ENCODE measurements at places on chromosomes 3 and 15. TPM values are rescaled to one million over a fixed set of nuclear protein-coding genes. Genes with fewer than 3 reads are reported as not detected.

Gene CP
- total RNA-seq: 15.8 TPM

GRCh38 chr3:116176974-116177555 lies 268.2 kb downstream of the LSAMP start:
- no peak overlapping the region for H3K27ac ChIP-seq
- no peaks in the 10 kb centered on the region for H3K4me1 ChIP-seq
- H3K4me3 ChIP-seq: no peak overlapping the region
- DNase-seq: no peak

- H3K4me3 ChIP-seq: no peak overlapping the region
- H3K27me3 ChIP-seq: no peaks in the 10 kb centered on the region
- no peaks in the 10 kb centered on the region for H3K4me1 ChIP-seq
- no peak for DNase-seq
- H3K27ac ChIP-seq: no peak overlapping the region
Measured at GRCh38 chr3:81554801-81555200, 206.6 kb downstream of the GBE1 start.

Gene GPR62
- 0.38 TPM for total RNA-seq

Gene CNTN3
- not detected for total RNA-seq

DNA sequence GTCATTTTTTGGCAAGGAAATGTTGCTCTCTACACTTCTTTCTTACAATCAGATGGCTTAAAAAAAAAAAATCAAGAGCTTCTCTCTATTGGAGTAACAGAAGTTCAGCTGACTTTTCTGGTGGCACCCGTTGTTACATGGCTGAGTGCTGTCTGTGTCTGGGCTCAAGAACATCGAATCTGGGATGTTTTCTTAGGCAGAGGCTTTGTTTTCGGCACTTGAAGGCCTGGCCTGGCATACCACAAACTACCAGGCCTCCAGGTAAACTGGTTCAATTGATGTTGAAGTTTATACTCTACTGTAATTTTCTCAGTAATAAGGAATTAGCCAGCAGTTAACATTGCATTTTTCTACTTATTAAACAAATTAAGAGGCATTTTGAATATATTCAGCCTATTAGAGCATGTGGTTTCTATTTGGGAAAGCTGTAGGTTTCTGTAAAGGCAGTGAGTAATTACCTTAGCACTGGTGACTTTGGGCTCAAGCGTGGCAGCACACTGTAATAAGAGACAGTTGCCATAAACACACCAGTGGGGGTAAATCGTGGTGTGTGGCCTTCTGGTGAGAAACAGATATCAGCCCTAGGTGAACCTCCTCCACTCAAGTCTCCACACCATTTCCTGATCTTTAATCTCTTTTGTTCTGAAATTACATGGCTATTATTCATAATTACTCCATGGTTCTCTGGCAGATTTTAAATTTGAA lies 544.7 kb downstream of the MECOM start:
- H3K36me3 ChIP-seq: peaks cover 70% of the 10 kb centered on the region
- H3K4me3 ChIP-seq: no peak overlapping the region
- DNase-seq: no peak

GRCh38 chr3:98172621-98173020 lies 6.1 kb downstream of the OR5H15 start:
- DNase-seq: no peak
- H3K27me3 ChIP-seq: no peaks in the 10 kb centered on the region
- no peak overlapping the region for H3K4me3 ChIP-seq
- H3K36me3 ChIP-seq: no peaks in the 10 kb centered on the region
- H3K27ac ChIP-seq: no peak overlapping the region
- H3K4me1 ChIP-seq: no peaks in the 10 kb centered on the region

DNA sequence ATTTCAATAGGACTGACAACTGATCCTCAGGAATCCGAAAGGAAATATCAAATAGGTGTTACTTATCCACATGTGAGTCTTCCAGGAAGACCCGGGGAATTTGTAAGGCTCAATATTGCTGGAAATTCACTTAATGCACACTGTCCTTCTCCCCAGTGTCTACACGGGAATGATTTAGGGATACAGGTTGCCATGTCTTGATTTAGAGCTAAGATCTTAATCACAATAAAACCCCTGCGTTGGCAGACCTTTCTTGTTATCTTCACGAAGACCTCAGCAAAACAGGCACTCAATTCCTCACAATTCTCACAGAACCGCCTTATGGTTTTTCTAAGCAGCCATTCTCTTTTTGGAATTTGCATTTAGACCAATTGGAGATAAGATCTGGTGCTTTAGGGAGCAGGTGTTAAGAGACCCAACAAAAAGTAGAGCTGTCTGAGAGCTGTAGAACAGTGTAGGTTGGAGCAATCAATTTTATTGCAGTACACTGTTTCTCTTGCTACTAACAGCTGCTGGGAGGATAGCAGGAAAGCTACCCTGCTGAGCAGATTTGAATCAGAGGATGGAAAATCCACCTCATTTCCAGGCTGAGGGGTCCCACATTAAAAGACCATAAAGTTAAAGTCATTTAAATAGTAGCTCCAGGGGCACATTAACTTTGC lies 925.7 kb downstream of the EPHA3 start:
- H3K27me3 ChIP-seq: no peaks in the 10 kb centered on the region
- no peak overlapping the region for H3K4me3 ChIP-seq
- no peak overlapping the region for H3K27ac ChIP-seq
- no peaks in the 10 kb centered on the region for H3K36me3 ChIP-seq
- no peak for DNase-seq

GRCh38 chr15:94927003-94927402 lies 695.6 kb downstream of the MCTP2 start:
- no peaks in the 10 kb centered on the region for H3K36me3 ChIP-seq
- H3K4me1 ChIP-seq: no peaks in the 10 kb centered on the region
- H3K27me3 ChIP-seq: no peaks in the 10 kb centered on the region
- H3K27ac ChIP-seq: peak overlapping the region; percentile 4
- no peak for DNase-seq

Gene SCN11A
- under 0.01 TPM for total RNA-seq

Gene GOLGA6A
- not detected for total RNA-seq

GRCh38 chr15:64690008-64690407 lies 85.4 kb downstream of the RBPMS2 start:
- H3K27ac ChIP-seq: peak overlapping the region; percentile 74
- no peak for DNase-seq
- H3K4me3 ChIP-seq: no peak overlapping the region
- H3K27me3 ChIP-seq: no peaks in the 10 kb centered on the region

DNA sequence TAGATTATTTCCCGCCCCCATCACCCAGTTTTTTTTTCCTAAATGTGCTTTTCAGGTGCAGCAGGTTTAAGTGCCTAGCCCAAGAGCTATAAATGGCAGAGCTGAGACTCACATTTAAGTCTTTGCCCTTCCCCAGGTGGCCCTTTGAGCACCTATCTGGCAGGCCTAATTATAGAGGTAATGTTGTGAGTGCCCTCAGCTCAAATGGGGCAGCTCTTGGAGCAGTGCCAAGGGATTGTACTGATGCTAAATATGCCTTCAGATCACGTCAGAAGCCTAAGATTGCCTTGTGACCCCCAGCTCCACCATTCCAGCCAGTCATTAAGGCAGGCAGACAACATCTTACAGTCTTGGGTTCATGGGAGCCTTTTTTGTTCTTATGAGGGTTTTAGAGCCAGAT lies 159.5 kb downstream of the RPLP1 start:
- no peaks in the 10 kb centered on the region for H3K4me1 ChIP-seq
- no peaks in the 10 kb centered on the region for H3K27me3 ChIP-seq
- no peak for DNase-seq
- no peak overlapping the region for H3K4me3 ChIP-seq
- no peak overlapping the region for H3K27ac ChIP-seq

Gene LRRC2
- not detected for total RNA-seq

- no peaks in the 10 kb centered on the region for H3K27me3 ChIP-seq
- H3K36me3 ChIP-seq: peaks cover 33% of the 10 kb centered on the region
- DNase-seq: no peak
- H3K4me1 ChIP-seq: no peaks in the 10 kb centered on the region
Measured at GRCh38 chr3:63934041-63934866, 22.1 kb upstream of the SCAANT1 start.

Gene SPESP1
- total RNA-seq: 1.4 TPM

DNA sequence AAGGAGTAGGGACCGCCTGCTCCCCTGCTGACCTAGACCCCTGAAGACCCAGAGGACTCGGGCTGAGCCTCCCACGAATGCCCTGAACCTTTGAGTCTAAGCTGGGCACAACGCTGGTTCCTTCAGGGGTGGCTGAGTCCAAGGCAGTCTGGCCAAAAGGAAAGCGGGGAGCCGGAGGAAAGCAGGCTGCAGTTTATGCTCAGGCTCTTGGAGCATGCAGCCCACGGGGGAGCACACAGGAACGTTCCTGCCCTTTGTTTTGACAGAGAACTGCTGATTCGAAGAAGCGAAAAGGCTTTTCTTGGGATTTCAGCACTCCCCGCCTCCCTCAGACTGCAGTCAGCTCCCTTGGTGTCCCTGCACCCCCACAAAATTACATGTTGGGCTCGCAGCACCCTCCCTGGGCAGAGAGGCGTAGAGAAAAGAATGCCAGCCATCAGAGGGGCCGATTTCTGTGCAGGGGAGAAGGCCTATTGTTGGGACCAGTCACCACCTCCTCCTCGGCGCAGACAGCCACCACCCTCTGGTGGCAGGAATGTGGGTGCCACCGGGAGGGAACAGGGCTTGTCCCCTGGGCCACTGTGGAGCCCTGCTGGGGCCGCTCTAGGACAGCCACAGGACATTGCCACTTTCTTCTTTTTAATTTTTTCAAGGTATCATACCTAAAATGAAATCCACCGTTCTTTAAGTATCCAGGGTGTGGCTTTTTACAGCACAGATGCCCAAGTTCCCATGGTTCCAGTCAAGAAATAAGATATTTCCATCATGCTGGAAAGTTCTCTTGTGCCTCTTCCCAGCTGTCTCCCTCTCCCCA lies 72.2 kb downstream of the SMAD6 start:
- peaks cover 34% of the 10 kb centered on the region for H3K4me1 ChIP-seq
- no peaks in the 10 kb centered on the region for H3K27me3 ChIP-seq
- no peak for DNase-seq
- H3K4me3 ChIP-seq: no peak overlapping the region

DNA sequence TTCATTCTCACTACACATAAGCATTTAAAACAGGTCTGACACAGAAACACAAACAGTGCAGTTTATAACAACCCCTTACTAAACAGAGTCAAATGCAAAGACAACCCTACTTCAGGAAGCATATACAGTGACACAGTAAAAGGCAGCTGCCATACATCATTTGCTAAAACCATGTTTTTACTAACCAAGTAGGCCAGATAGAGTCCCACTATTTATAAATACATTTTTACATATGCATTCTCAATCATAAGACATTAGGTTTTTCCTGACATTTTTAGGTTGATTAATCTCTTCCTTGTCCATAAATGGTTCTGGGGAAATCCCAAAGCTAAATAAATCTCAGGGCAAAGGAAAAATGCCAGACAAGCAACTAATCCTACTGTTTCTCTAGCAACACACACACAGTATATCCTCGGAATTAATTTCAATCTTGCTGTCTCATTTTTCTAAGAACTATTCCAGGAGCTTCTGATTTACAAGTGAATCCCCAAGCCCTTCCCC lies 39.0 kb downstream of the CHAC1 start:
- H3K4me3 ChIP-seq: no peak overlapping the region
- H3K36me3 ChIP-seq: peaks cover 22% of the 10 kb centered on the region

DNA sequence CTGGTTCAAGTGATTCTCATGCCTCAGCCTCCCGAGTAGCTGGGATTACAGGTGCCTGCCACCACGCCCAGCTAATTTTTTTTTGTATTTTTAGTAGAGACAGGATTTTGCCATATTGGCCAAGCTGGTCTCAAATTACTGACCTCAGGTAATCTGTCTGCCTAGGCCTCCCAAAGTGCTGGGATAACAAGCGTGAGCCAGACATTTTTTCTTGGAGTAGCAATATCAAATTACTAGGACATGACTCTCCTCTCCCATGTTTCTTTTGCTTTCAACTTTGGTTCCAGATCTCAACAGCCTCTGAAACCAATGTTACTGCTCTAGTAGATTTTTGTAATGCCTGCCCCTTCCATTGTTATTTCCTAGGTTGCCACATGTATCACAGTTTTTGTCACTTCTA lies 462.0 kb downstream of the GBE1 start:
- no peak for DNase-seq
- H3K4me3 ChIP-seq: no peak overlapping the region
- no peaks in the 10 kb centered on the region for H3K36me3 ChIP-seq
- no peaks in the 10 kb centered on the region for H3K4me1 ChIP-seq
- no peak overlapping the region for H3K27ac ChIP-seq

DNA sequence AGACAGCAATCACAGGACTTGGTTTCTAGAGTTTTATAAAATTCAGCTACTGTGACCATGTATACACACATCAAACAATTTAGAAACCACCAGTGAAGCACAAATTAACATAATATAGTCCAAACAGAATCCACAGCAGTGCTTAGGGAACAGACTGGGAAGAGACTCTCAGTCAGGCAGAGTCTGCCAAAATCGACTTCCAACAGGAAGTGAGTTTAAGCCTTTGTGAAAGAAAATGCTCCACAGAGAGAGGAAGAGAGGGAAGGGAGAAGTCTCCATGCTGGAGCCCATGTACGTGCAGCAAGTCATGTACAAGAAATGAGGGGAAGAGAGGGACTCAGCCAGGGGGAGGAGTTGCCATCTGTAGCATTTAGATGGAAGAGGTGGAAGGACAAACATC lies 172.6 kb downstream of the IL5RA start:
- no peaks in the 10 kb centered on the region for H3K27me3 ChIP-seq
- no peak overlapping the region for H3K27ac ChIP-seq
- DNase-seq: no peak
- no peak overlapping the region for H3K4me3 ChIP-seq
- no peaks in the 10 kb centered on the region for H3K36me3 ChIP-seq

DNA sequence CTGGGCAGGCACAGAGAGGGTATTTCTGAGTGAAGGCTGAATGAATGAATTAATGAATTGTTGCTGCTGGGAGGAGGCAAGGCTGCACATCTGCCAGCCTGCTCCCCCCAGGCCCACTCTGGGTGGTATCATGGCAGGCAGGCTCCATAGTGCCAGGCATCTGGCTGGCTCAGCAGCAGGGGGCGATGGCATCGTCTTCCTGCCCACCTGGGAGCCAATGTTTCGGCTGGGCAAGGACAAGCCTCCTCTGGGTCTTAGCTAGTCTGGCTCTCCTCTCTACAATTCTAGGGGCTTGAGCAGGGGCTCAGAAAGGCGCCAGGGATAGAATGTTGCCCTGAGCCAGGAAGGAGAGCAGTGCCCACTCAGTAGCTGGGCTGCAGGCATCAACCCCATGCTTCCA lies 1.7 kb upstream of the TLR9 start:
- no peak overlapping the region for H3K27ac ChIP-seq
- DNase-seq: no peak
- no peaks in the 10 kb centered on the region for H3K4me1 ChIP-seq
- peaks cover 32% of the 10 kb centered on the region for H3K36me3 ChIP-seq
- no peak overlapping the region for H3K4me3 ChIP-seq
